ENCODE measurements at places on chromosomes 5 and 9. TPM values are rescaled to one million over a fixed set of nuclear protein-coding genes. Genes with fewer than 3 reads are reported as not detected.

- DNase-seq: no peak
These were observed 605.2 kb downstream of the EBF1 start for GRCh38 chr5:158494541-158494940.

The CDH10 gene
- 0.98 TPM for polyA plus RNA-seq

GRCh38 chr5:2071562-2071961 is 188.8 kb upstream of the IRX4 start:
- DNase-seq: no peak

The ARID3C gene
- not detected for polyA plus RNA-seq

The CCIN gene
- polyA plus RNA-seq: 1.0 TPM

DNA sequence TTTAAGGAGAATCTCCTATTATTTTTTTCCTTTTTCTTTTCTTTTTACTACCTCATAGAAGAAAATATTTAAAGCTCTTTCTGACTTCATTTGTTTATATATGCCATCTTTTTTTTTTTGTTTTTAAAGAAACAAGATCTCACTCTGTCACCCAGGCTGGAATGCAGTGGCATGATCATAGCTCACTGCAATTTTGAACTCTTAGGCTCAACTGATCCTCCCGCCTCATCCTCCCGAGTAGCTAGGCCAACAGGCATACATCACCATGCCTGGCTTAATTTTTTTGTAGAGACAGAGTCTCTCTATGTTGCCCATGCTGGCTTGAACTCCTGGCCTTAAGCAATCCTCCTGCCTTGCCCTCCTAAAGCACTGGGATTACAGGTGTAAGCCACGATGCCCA is 59.5 kb downstream of the LNPEP start:
- DNase-seq: no peak

DNA sequence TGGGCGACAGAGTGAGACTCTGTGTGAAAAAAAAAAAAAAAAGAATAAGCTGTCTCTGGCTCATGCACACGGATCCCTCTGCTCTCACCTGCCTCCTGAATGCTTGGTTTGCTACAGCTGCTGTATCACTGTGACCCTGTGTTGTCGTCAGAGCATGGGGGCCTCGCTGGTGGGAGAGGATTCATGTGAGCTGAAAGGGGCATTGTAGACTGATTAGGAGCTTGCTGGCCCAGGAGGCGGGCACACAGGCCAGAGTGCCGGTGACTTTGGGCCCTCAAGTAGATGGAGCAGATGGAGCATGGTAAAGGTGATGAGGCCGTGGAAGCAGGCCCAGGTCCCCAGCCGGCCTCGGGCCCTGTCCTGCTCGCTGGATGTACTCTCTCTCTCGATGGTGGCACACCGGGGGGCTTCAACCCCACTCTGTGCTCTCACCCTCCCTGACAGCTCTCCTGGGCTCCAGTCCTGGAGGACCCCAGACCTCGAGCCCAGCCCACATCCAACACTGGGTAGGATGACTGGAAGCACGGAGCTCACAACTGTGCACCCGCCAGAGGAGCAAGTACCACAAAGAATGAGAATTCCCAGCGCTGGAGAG is 7.1 kb downstream of the FLT4 start:
- DNase-seq: no peak

GRCh38 chr9:8256880-8257279 is 457.3 kb upstream of the DMAC1 start:
- DNase-seq: no peak

DNA sequence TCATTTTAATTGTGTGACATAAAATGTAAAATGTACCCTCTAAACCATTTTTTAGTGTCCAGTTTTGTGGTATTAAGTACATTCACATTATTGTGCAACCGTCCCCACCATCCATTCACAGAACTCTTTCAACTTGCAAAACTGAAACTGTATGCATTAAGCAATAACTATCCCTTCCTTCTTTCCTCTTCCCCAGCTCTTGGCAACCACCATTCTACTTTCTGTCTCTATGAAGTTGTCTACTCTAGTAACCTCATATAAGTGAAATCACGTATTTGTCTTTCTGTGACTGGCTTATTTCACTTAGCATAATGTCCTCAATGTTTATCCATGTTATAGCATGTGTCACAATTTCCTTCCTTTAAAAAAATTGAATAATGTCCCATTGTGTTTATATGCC is 142.4 kb downstream of the C9orf152 start:
- DNase-seq: no peak

GRCh38 chr9:19759066-19759465 is 29.8 kb downstream of the SLC24A2 start:
- no peak for DNase-seq

The GARNL3 gene
- polyA plus RNA-seq: 24.4 TPM

DNA sequence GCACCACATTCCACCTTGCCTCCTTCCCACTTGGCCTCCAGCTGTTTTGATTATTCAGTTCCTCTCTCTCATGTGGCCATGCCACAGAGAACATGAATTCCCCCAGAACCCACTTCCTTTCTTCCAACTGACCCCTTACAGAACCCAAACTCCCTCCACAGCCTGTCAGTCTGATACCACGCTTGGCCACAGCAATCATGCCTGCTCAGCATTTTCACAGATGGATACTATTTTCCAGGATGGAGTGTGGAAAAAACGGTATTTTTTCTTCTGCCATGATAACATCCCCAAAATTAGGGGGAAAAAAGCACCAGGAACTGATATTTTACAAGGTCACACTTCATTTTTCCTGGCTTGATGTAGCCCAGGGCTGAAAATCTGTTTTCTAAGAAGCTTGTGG is 34.9 kb upstream of the SLIT3 start:
- no peak for DNase-seq

Data from muscle of arm (tissue), 14 donors.